ENCODE measurements at places on chromosomes 1 and 21.

DNA sequence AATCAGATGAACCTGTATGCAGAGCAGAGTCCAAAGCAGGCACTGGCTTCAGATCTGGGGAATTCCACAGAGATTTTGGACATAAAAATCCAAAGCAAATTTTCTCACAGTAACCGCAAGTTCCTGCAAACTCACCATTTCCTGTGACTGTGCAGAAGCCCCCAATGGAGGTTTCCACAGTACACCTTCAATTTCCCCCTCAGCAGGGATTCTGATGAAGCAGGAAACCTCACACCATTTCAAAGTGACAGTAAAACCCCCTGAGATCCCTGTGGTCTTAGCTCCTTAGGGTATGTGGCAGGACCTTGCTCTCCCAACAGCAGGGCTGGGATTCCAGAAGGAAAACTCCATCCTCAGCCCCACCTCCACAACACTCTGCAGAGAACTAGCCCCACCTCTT is 6.0 kb upstream of the TGFBR3 start:
- no peak for DNase-seq

DNA sequence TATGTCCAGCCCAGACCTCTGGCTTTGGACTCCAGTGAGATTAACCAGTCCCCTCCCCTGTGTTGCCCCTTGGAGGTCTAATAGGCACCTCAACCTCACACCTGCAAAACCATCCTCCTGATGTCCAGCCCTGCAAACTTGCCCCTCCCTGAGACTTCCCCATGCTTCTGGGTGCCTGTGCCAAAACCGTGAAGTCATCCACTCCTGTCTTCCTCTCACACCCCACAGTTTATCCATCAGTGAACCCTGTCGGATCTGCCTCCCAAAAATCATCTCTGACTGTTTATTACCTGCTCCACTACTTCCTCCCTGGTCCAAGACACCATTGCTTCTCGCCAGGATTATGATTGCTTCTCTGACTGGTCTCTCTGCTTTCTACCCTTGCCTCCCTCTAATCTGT is 31.7 kb upstream of the PADI1 start:
- no peak for DNase-seq

GRCh38 chr1:160338580-160338979 is 4.5 kb downstream of the COPA start:
- DNase-seq, result no peak

GRCh38 chr1:232922485-232922884 is 27.9 kb upstream of the NTPCR start:
- DNase-seq, result no peak

DNA sequence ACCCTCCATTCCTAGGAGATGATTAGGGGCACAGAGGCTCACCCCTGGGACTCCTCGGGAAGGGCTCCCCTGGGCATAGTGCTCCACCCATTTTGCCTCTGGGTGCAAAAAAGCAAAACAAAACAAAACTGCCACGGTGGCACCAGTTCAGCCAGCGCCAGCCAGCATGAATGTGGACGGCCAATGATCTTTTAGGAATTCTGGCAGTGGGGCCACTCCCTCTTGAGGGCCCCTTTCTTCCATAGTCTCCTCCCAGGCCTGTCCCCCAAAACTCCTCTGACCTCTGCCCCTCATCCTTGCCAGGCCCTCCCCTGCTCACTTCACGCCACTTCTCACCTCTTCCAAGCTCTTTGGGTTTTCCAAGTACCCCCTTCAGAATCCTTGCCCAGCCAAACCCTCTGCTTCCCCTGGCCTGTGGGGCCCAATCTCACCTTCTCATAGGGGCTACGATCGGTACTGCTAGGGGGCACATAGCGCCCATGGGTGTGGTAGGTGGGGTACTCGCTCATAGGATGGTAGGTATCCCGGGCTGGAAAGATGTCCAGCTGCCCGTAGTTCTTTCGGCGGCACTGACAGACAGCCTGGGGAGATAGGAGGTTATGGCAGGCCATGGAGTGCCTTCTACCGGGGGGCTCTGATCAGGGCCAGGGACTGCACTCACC is 13.3 kb downstream of the TRIM46 start:
- no peak for DNase-seq

- no peak for DNase-seq
Measured at GRCh38 chr1:20733360-20733975, 965 bp upstream of the SH2D5 start.

- DNase-seq, result no peak
Measured at GRCh38 chr1:104196136-104196535, 446.4 kb downstream of the AMY1C start.

DNA sequence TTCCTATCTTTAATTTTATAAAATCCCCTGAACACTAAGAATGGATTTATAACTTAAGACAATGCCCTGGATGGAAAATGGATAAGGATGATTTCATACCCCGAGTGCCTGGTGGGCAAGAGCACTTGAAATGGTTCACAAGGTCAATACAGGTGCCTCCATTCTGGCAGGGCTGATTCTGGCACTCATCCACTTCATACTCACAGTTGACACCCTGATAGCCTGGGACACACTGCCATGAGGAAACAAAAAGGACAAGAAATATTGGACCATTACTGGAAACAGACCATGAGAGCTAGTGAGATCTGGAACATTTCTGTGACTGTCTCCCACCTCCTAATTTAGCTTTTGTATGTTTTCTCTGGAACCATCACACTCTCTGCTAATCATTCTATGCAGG is 39.1 kb upstream of the ADAM30 start:
- no peak for DNase-seq

DNA sequence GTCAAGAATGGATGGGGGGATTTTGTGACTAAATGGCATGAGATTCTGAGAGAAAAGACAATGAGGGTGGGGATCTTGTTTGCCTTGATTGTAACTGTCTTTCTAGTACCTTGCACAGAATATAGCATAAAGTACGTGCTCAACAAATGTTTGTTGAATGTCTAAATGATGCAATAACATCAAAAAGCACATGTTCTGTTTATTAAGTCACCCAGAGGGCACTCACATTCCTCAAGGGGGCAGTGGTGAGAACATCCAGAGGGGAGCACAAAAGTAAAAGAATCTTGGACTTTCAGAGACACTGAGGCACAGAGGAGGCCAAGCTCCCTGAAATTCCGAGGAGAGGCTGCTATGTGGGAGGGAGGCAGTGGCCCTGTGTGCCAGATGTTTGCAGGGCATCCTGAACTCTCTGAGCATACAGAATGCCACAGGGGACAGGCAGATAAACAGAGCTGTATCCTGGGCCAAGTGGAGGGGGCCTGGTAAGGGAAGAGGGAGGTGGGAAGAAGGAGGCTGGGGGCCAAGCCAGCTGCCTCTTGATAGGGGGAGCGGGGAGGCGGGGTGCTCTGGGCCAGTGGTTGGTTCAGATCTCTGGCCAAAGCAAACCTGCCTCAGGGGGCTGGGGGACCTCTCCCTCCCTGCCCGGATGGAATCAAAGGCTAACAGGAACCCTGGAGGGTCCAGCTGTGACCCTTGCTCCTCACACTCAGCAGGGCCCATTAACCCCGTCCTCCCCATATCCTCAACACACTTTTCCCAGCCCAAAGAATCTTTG is 6.5 kb upstream of the ATP1A2 start:
- no peak for DNase-seq

GRCh38 chr1:60423146-60423780 is 349.7 kb upstream of the C1orf87 start:
- no peak for DNase-seq

GRCh38 chr1:30704765-30705509 is 18.4 kb downstream of the MATN1 start:
- DNase-seq, result no peak

- no peak for DNase-seq
Measured at GRCh38 chr1:38000233-38000528, 5.1 kb downstream of the FHL3 start.

- no peak for DNase-seq
Measured at GRCh38 chr1:7049913-7050625, 264.8 kb downstream of the CAMTA1 start.

DNA sequence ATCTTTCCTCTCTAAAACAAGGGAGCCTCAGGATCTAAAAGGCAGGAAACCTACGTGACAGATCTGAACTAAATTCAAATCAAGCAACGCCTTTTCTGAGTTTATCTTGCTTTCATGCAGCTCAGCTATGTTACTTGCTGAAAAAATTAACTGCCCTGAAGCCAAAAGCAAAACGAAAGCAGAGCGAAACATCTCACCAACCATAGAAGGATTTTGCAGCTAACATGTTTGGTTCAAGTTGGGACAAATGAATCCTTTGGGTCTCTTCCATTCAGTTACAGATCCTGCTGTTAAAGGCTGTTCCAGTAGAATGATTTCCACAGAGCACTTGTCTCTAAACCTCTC is 482 bp downstream of the SLC2A5 start:
- DNase-seq, result no peak

DNA sequence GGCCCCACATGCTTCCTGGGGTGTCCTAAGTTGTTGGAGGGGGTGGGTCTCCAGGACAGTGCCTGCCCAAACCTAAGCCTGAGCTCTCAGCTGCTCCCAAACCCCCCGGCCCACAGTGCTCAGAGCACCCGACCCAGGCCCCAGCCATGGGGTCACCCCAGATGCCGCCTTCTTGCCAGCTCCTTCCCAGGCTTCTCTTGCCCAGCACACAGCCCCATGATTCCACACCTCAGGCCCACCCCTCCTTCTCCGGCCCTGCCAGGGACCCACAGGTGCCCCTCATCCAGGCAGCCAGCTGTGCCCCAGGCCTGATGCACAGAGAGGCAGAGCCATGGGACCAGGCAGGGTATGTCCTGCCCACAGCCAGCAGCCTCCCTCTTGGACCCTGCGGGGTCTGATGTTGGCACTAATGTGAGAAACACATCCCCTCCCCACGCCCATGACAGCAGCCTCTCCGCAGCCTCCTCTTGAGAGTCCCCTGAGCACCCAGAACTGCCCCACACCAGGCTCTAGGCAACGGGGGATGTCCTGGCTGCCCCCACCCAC is 4.9 kb downstream of the WNT9A start:
- DNase-seq, result no peak

DNA sequence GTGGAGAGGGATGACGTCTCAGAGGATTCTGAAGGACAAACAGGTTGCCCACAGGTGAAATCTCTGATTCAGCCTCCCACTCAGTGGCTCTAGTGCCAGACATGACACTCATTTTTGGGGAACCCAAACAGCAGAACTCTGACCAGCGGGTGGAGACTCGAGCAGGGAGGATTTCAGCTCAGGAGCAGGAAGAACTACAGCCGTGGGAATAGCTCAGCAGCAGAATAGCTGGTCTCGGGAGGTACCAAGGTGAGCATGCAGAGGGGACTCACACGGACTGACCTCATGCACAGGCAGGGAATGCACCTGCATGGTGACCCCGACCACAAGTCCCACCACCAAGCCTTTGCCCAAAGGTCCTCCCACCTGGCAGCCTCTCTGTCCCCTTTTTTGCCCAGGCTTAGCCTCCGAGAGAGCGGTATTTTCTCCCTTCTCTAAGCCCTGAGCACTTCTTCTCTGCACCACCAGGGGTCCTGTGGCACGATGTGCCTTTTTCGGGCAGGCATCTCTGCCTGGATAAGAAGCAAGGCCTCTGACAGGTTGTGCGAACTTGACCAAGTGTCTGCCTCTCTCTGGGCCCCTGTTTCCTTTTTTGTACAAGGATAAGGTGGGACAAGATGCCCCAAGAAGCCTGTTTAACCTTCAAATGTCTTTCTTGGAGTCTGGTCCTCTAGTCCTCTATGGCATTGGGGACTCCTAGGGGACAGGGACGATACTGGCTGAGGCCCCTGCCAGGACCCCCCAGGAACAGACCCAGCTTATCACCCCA is 8.8 kb upstream of the FGR start:
- peak; percentile 52 for DNase-seq

- peak; percentile 99 for DNase-seq
Measured at GRCh38 chr1:148264374-148265276, 112.5 kb upstream of the NBPF11 start.

DNA sequence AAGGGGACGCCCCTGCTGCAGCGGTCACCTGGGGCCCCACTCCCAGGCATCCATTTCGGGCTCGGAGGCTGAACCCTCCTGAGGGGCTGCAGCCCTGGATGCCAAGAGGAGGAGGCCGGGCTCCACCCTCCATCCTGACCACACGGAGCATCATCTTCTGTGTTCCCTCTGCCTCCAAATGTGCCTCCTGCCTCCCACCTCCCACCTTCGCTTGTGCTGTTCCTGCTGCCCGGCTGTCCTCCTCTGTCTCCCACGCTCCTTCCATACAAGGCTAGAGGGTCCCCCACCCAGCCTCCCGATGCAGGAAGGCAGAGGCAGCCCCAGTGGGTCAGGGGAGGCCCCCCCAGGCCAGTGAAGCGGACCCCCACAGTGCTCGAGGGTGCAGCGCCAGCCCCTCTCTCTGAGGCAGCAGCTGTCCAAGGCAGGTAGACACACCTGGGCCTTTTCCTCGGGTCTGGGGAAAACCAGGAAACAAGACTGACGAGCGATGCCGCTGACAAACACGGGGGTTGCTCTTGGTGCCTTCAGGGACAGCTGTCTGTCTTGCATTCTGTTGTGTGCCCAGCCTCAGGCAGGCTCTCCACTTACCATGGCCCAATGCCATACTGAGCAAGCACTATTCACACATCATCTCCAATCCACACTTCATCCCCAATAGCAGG is 16.8 kb upstream of the PLEKHG5 start:
- no peak for DNase-seq

- no peak for DNase-seq
Measured at GRCh38 chr1:155093911-155094621, 15.4 kb downstream of the EFNA3 start.

- no peak for DNase-seq
Measured at GRCh38 chr1:232868793-232869491, 63.7 kb downstream of the MAP10 start.

- no peak for DNase-seq
Measured at GRCh38 chr1:244010703-244011123, 40.4 kb upstream of the ZBTB18 start.

GRCh38 chr1:8169364-8170058 is 143.4 kb upstream of the ERRFI1 start:
- DNase-seq, result no peak

GRCh38 chr1:64915381-64916274 is 50.7 kb downstream of the JAK1 start:
- no peak for DNase-seq

DNA sequence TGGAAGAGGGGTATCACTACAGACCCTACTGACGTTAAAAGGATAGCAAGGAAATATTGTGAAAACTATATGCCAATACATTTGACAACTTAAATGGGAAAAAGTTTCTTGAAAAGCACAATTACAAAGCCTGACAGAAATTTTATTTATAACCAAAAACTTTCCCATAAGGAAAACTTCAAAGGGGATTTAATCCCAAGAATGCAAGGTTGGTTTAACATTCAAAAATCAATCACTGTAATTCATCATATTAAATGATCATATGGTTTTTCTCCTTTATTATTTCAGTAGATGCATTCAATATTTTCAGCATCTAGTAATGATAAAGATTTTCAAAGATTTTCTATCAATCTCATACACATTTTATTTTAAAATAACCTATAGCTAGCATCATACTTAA is 13.3 kb downstream of the LRRC8C start:
- DNase-seq, result no peak

GRCh38 chr1:208438112-208438699 is 194.0 kb upstream of the PLXNA2 start:
- no peak for DNase-seq

- no peak for DNase-seq
Measured at GRCh38 chr1:18107369-18108298, at the start of gene IGSF21. Gene IGSF21, plus strand, starts transcription at chr1:18107798. Its CDS starts 331 bp downstream, at chr1:18108129.

GRCh38 chr1:227885648-227886502 is 61.9 kb downstream of the WNT9A start:
- no peak for DNase-seq

Measured in Panc1 (cell line).